Stimulated activated CD4-positive, alpha-beta T cell treated with anti-CD3 and anti-CD28 coated beads, TNF-alpha, amount 100 ng/mL, for 24 hours (primary cell): ENCODE measurements at places on chromosomes 4 and X.

DNA sequence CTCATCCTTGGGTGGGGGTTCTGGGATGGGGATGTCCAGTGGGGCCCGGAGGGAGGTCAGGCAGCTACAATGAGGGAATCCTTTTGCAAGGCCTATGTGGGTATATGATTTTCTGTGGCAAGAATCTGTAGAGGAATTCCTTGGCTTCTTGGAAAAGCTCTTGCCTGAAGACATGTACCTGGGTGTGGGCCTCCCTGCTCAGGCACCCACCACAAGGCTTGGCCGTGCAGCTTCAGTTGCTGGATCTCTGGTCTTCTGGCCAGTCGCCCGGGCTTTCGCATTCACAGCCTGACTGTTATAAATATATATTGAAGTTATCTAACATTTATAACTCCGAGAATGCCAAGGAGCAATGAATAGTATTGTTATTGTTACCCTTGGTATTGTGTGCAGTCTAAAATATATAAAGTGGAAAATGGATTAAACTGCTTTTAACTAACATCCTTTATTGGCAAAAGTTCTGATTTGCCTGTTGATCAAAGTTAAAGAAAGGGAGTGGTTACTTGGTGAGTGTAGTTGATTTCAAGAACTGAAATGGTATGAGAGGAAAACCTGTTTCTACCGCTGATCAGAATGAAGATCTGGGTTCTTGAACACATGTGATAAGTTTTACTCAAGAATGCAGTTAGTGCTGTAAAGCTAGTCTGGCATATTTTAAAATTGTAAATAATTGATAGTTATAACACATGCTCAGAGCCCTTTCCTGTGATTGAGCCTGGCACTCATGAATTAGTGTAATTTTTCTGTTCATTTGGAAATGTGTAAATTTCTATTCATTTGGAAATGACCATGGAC lies 36.0 kb downstream of the PTTG2 start:
- no peak for DNase-seq

DNA sequence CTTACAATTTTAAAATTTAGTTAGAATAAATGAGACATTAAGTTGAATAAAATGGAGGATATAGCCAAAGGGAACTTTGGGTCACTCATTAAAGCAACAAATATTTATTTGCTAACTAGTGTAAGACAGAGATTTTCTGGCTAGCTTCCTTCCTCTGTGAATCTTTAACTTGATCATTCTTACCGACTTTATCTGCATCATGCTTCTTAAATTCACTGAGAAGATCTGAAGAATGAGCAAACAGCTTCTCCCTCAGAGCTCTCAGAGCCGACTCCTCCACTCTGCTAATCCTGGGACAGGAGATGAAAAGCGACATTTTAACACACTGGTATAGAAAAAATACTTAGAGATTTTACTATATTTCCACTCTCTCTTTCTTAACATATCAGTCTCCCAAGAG lies 35.1 kb downstream of the PPEF2 start:
- no peak for DNase-seq

GRCh38 chr4:168039593-168039992 lies 52.7 kb upstream of the ANXA10 start:
- DNase-seq, result no peak

DNA sequence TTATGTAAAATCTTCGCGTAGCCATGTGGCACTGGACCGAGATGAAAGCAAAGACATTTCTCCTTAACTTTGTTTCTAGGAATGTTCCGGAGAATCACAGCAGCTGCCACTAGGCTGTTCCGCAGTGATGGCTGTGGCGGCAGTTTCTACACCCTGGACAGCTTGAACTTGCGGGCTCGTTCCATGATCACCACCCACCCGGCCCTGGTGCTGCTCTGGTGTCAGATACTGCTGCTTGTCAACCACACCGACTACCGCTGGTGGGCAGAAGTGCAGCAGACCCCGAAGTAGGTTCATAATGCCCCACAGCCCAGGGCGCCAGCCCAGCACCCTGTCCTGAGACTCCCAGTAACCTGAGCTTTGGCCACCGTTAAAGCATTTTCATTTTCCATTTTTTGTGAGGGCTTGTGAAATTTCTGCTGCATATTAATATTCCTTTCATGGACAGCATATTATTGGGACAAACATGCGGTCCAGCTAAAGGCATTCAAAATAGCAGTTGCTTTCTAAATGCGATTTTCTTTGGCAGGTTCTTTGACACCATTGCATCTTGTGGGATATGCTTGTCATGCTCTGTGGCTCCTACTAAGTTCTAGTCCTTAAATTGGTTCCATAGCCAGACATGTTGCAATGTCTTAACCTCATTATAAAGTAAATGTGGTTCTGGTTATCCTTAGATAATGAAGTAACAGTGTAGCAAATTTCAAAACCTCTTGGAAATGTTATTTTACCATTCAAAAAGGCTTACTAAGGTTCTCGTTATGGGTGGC lies 49.1 kb upstream of the MSANTD1 start:
- no peak for DNase-seq
